Activated naive CD4-positive, alpha-beta T cell treated with Interleukin-2 at 50 U/mL for 16 hours (primary cell): ENCODE measurements at places on chromosomes 13 and 19.
A peak's percentile ranks its signal among the peaks of the same experiment; 100 is the strongest.

GRCh38 chr13:55432814-55433213 lies 1707.9 kb upstream of the PRR20A start:
- no peak for DNase-seq

GRCh38 chr13:96646515-96647211 lies 347.6 kb downstream of the OXGR1 start:
- no peak for DNase-seq

GRCh38 chr13:49400755-49401659 lies 42.9 kb downstream of the CAB39L start:
- no peak for DNase-seq

GRCh38 chr19:8142513-8142900 lies 6.9 kb downstream of the FBN3 start:
- DNase-seq = no peak

DNA sequence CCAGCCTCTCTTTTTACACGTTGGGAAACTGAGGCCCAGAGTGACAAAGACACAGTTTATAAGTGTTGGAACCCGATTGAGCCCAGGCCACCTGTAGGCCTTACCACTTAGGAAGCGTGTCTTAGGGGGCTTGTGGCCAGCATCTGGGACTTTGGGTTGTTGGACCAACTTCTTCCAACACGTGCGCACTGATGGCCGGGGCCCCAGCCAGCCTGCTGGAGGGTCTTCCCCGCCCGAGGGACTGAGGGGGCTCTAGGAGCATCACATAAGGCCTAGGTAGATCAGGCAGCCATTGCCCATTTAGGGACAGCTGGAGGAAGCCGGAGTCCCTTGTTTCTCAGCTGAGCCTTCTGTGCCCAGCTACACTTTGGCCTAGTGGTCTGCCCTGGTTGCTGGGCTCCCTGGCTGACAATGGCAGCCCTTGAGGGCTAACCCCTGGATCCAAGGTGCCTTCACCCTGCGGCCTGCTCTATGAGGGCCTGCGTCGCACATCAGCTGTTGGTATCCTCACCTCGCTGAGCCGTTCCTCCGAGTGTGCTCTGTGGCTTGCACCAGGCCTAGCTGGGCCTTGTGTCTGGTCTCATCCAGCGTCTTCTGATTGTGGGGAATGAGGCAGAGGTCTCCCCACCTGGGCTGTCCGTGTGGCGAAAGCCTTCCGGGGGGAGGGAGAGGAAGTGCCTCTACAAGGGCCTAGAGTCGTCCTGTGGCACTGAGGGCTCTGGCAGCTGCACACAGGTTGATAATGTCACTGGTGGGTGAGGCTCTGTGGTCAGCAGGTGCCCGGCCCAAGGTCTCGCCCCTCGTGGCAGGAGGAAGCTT lies 1.2 kb downstream of the RAB11B start:
- DNase-seq = no peak

GRCh38 chr19:19477705-19478383 lies 37.5 kb downstream of the TSSK6 start:
- no peak for DNase-seq

DNA sequence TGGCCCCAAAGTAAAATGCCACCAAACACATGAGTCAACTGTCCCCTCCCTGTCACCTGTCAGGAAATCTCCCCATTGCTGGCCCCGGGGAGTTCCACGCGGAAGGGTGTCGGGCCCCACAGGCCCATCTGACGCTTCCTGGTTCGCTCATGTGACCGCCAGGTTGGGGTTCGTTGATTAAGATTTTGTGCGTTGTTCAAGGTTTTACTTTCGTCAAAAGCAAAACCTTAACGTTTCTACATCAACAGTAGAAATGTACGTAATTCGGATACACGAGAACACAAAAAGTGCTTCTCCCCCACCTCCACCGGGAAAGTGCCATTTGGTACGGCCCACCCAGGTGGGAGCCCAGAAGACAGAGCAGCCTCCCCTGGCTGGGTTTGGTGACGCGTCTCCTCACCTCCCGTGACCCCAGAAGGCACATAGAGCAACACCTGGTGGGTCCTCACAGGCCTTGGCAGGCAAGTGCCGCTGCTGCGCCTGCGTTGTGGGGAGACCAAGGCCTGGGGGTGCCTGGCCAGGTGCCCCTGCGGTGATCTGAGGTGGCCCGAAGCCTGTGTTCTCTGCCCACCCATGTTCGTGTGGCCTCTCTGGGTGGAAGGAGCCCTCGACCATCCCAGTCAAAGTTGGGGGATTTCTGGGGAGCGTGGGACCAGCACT lies 161.6 kb downstream of the KDM4B start:
- DNase-seq = peak; percentile 24

DNA sequence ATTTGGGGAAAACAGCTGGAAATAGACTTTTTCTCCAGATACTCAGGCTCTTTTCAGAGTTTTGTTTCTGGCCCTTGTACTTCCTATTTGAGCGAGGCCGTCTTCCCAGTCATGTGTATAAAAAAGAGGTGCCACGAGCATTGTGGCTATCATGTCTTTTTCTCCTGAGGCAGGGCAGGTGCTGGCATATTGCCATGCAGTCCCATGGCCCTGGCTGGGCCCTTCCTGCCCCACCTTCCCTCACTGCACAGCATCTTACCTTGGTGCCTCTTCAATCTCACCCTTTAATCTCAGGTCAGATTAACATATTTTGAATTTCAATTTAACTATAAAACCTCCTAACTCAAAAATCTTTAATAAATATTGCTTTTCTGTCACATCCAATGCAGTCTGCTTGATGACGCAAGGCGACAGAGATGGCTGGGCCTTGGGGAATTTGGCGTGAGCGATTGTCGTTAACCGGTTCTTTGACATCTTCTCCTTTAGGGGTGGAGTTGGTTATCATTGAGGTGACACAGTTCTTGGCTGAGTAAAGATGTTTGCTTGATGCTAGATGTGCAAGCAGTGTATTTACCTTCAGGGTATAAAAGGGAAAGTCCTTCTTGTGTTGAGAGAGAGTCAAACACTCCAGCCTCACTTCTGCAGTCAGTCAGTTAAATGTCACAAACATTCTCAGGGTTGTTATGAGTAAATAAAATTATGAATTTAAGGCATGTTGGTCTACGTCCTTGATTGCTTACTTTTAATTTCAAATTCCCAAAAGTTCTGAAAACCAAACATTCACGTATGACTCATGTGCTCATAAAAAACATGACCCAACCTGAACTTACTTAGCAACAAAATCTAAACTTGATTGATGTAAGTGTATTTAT lies 289.9 kb downstream of the MYO16 start:
- DNase-seq = no peak

DNA sequence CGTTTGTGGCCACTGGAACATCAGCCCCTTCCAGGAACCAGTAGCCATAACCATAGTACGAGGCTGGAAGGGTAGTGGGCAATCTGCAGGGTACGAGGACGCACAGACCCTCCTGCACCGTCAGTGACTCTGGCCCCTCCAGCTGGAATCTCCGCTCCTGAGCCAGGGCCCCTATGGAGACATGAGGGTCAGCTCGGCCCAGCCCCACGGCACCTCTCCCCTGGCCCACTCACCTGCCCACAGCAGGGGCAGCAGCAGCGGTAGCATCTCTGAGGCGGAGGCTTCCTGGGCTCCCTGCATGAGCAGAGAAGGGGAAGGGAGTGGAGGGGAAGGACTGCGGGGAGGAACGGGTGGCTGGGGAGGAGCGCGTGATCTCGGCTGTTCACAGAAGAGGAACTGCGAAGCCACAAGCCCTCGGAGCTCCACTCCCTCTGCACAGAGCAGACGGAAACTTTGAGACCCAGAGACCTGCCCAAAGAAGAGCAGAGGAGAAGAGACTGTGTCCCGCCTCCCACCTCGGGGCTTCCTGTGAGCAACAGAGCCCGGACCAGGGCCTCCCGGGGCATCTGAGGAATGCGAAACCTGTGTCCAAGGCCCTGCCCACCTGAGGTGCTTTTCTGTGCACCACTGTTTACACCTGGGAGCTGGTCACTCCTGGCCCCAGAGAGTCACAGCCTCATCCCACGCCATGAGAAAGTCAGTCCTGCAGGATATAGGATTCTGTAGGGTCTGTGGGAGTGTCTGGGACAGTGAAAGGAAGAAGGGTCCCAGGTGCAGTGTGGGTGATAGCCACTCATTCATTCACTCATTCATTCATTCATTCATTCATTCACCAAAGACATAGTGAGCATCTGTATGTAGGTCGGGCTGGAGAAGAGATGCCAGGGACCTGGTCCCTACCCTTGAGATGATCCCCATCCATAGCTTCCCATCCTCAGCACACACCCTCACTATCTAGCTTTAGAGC lies at the start of gene SIGLEC6:
TSS of gene SIGLEC6 (minus strand) at position 322 of the 967 bp plus-strand sequence. CDS start at position 300, 22 bp downstream.
- DNase-seq = no peak

DNA sequence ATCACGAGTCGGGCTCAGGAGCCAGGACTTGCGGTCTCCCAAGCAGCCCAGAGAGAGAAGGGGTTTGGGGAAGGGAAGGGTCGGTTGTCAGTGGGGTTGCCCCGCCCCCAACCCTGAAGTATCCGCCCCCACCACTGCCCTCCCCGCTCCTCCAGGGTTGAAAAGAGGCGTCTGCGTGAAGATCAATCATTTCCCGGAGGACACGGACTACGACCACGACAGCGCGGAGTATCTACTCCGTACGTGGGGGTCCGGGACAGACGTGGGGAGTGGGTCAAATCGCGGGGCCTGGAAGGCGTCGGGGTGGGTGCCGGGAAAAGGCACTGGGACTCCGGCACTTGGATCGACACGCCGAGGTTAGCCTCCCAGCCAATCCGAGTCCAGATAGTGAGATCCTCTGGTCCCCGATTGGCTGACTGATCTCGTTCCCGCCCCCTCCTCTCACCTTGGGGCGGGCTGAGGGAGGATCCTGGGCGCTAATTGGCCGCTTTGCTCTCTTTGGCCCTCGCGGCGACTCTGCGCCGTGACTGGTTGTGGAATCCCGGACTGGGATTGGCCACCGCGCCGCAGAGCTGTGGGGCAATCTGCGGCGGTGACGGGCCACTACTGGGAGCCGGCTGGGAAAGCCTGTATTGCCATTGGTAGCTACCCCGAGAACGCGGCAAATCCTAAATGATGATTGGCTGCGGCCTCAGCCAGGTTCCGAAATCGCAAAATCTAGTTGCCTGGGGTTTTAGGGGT lies 13.3 kb upstream of the CACNG6 start:
- DNase-seq = peak; percentile 21
